ENCODE measurements at places on chromosomes 2 and 18.

DNA sequence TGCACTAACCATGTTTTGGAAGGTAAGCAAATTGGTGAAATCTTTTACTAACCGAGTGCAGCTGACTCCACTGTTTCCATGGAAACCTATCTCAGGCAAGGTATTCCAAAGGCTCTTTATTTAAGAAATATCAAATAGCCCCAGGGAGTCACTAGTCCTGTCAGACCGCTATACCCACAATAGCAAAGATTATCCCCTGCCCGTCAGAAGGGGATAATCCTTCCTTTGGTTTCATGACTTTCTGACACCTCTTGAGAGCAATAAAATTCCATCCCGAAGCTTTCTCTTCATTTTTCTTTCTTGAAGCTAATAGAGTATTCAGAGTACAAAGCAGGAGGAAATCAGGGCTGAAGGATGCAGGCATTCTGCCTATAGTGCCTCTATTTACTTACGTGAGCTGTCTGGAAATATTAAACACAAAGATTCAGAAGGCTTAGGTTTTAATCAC is 34.7 kb upstream of the MAP2 start:
- no peak for DNase-seq

DNA sequence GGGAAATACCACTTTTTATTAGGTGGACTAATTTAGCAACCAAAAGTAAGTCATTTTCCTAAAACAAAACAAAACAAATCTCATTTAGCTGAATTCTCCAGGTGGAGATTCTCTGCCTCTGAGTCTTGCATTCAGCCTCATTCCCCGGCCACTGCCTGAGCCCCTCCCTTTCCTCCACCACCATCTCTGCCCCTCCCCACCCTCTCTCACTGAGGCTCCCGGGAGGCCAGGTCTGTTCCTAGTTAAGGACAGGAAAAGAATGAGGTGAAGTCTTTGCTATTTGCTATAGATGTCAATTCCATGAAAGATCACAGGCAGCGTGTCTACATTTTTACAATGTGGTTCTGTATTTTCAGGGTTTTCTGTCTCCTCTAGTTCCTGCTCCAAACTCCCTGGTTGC is 83.0 kb upstream of the SOX11 start:
- no peak for DNase-seq

- DNase-seq, result no peak
Observed at GRCh38 chr18:42228581-42228980, 273.5 kb downstream of the PIK3C3 start.

GRCh38 chr2:172647439-172647838 is 88.2 kb upstream of the RAPGEF4 start:
- no peak for DNase-seq

GRCh38 chr2:235238537-235238936 is 255.3 kb upstream of the AGAP1 start:
- DNase-seq, result no peak

GRCh38 chr2:230018153-230018552 is 50.6 kb downstream of the SLC16A14 start:
- DNase-seq, result no peak

GRCh38 chr18:22238036-22238435 is 68.6 kb downstream of the GATA6 start:
- no peak for DNase-seq

DNA sequence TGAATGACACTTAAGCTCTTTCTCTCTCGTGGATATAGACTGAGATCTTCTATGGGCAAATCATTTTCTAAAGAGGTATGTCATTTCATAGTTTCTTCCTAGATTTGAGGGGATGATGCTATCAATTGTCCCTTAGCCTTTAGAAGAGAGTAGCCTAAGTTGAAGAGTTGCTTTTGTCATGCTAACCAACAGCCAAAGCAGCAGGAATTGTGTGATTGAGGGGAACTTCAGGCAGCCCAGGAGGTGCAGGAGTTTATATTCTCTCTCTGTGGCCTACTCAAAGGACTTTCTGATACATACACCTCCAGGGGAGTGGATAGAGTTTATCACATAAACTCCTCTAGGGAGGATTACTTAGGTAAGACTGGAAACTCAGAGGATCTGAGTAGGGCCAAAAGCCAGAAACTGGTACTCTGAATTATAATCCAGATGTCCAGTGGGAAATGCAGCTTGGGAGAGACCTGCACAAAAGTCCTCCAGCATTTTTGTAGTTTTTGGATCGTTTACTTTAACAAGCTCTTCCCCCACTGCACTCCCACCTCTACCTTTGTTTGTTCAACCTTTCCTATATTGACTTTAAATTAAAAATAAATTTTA is 150.7 kb upstream of the CCDC68 start:
- DNase-seq, result no peak

GRCh38 chr2:26727641-26728561 is 35.4 kb downstream of the KCNK3 start:
- no peak for DNase-seq

GRCh38 chr2:130302164-130302886 is 40.4 kb upstream of the IMP4 start:
- no peak for DNase-seq

DNA sequence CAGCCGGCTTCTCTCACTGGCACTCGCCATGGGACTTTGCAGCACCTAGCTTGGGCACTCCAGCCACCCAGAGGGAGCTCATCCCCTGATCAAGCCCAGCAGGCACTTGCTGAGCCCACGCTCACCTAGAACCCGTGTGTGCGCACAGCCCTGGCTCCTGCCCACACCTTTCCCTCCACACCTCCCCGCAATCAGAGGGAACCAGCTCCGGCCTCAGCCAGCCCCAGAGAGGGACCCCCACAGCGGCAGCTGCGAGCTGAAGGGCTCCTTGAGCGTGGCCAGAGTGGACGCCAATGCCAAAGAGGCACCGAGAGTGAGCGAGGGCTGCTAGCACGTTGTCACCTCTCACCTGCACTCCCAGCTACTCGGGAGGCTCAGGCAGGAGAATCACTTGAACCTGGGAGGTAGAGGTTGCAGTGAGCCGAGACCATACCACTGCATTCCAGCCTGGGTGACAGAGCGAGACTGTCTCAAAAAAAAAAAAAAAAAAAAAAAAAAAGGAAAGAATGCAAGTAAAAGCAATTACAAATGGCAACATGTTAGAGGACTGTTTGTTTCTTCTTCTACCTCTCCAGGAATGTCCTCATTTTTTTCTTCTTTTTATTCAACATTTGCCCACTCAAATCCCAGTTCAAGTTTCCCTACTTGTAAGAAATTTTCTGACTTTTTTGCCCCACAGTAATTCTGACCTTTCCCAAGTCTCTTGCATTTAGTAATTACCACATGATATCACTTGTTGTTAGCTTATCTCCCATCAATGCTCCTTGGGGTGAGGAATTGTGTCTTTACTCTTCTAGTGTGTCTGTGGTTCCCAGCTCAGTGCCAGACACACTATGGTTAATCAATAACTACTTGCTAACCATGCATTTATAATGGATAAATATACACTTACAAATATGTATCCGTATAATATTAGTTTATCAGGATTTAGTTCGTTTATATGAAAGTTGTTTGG is 40.6 kb upstream of the ST3GAL5 start:
- DNase-seq, result no peak

GRCh38 chr2:112897624-112897978 is 13.4 kb upstream of the IL37 start:
- no peak for DNase-seq

DNA sequence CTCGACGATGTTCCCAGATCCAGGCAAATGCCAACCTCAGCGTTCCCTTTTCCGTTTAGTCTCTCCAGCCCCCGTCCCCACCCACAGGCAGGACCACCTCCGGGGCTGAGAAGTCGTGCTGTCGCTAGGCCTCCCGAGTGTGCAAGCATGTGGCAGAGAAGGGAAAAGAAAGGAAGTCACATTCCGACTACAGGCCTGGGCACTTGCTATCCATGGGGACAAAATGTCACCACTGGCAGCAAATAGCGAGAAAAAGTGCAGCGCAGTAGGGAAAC is 420 bp downstream of the PIGN start:
- peak; percentile 86 for DNase-seq

- DNase-seq, result no peak
Observed at GRCh38 chr2:127630096-127630863, 15.7 kb upstream of the GPR17 start.

DNA sequence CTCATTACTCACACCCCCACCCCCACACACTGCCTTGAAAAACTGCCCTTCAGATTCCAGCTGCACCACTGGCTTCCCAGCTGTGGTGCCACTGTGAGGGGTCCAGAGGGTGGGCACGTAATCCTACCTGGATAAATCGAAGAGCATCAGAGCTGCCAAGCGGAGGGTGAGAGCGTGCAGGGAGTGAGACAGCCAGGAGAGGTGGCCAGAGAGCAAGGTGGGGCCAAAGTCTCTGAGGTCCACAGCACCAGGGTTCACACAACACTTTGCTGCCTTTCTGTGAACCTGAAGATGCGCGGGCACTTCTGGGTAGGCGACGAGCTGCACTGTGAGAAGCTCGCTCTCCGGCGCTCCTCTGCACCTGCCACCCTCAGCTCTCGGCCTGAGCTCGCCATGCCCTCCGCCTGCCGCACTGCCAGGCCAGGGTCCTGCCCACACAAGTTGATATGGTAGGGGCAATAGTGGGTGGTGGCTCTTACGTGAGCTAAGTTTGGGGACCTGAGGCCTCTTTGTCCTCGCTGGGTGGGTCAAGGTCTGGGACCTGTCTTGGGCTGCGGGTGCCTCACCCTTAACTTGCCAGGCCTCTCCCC is 83.9 kb downstream of the MARCO start:
- DNase-seq, result no peak

DNA sequence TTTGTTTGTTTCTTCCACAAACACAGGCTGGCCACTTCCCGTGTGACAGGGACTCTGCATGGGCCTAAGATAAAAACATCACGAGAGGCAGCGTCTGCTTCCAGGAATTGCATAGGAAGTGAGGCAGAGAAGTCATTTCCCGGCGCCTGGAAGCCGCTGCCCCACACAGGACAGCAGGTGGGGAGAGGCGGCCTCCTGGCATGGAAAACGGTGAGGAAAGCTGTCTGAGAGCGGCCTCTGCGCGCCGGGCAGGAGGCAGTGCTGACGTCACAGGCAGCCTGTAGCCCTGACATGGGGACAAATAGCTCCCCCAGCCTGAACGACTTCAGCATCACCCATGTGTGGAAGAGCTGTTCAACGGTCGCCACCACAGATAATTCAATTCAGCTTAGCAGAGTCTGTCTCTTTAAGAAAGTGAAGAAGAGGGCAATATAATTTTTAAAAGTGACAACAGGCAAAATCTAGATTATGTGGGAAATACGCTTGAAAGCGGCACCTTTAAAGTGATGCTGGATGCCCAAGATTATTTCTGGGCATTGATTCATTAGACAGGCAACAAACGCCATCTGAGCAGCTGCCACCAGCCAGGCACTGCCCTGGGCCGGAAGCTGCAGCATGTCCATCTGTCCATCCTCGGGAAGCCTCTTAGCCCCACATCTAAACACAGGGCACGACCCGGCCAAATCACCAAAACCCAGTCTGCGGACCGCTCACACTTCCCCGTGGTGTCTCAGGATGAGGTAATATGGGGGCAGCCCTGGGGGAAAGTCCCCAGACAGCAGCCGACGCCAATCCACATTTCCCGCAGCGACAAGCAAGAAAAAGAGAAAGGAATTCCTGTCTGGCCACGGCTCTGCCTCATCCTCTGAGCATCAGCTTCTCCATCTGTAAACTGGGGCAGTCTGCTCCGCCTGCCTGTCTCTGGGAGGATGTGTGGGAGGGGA is 138.9 kb downstream of the PXDN start:
- DNase-seq, result peak; percentile 61

DNA sequence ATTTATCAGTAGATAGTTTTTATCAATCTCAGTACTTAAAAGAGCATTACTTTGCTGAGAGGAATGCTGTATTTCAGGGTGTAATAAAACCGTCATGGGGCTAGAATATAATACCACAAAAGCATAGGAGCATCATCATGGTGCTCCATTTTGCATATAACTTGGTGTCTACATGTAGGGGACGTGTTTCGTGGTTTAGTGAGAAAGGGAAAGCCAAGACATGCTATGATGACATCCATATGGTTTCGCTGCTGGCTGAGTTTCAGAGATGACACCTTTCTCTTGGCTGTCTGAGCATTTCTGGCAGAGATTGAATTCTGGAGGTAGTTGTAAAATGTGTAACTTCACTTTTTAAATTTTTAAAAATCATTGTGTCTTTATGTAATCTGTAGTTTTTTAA is 32.4 kb downstream of the WDR43 start:
- DNase-seq, result no peak

GRCh38 chr2:102021779-102022178 is 30.0 kb downstream of the IL1R2 start:
- no peak for DNase-seq

- peak; percentile 5 for DNase-seq
Observed at GRCh38 chr2:49167131-49167530, 12.8 kb upstream of the FSHR start.

DNA sequence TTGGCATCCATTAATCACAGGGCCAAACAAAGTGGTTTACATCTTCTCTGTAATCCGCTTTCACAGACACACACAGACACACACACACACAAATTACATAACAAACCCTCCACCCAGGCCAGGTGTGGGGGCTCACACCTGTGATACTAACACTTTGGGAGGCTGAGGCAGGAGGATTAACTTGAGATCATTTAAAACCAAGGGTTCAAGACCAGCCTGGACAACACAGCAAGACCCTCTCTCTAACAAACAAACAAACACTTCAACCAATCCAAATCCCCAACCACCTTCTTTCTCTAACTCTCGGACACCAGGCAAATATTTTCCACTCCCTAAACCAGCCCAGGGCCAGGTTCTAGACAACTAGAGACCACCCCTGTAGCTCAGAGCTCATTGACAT is 79.5 kb upstream of the XPO1 start:
- no peak for DNase-seq

- DNase-seq, result no peak
Observed at GRCh38 chr2:174383796-174384195, 11.7 kb upstream of the SCRN3 start.

DNA sequence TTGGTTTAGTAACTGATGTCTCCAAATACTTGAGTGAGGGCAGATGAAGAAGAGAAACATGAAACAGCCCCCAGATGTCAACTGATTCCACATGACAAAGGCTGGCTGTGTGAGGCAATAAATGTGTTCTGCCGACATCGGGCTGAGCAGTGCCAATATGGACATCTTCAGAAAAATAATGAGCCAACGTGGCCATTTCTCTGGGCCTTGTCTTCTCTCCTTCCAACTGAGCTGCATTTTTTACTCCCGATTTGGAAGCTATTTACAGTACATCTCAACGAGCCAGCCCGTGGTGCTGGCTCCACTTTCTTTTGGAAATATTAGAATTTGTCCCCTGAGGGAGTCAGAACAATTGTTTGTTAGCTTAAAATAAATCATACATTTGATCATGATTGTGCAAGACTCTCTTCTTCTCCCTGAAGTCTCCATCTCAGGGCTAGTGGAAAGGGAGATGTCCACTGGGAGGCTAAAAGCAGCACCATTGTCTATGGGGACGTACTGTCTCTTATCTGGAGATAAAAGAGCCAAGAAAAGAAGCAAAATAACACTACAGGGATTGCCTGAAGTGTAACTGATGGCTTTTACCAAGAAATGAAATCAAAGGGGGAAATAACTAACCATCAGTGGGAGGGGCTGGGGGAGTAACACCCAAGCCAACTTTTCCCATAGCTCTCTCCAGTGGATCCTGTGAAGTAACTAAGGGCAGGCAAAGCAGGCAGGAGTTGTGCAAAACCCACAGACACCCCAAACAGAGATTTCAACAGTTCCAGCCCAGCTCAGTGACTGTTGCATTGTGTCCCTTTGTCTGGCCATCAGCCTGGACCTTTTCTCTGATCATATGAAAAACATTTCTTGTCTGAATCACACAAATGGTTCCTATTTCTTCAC is 114.8 kb downstream of the RDH14 start:
- no peak for DNase-seq

GRCh38 chr2:99354070-99354469 is 16.9 kb downstream of the EIF5B start:
- no peak for DNase-seq

GRCh38 chr2:28413152-28413898 is 20.7 kb downstream of the FOSL2 start:
- peak; percentile 94 for DNase-seq

Data from NCI-H510A treated with DMSO at 0.1 percent for 48 hours (cell line).